EH (cell line): ENCODE measurements at places on chromosomes 1 and 21.

GRCh38 chr1:21590126-21590880 is 78.9 kb downstream of the RAP1GAP start:
- DNase-seq = no peak

GRCh38 chr1:1230656-1231399 is 973 bp downstream of the SDF4 start:
- peak; percentile 80 for DNase-seq

- DNase-seq = no peak
Observed at GRCh38 chr1:68994096-68994495, 497.2 kb upstream of the DEPDC1 start.

DNA sequence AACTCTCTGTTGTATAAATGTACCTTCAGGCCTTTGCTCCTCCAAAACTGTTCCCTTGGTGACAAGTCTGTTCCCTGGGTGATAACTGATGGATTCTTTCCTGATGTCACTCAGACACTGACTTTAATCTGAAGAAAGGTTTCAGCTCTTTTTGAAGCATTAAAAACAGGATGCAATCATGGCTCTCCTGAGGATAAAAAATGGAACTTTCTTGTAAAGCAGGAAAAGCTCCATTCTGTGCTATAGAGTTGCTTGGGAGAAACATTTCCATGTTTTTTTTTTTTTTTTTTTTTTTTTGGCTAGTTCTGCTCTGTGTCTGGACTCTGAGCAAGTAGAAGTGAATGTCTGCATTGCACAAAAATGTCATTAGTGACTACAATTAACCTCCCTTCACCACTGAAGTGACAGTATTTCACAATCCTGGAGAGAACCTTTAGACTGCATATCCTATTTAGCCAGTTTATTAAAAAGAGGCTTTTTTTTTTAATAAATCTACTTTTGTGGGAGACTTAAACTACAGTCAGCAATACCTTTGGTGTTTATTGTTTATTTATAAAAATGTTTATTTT is 101.7 kb upstream of the PRMT6 start:
- DNase-seq = no peak

GRCh38 chr1:104028416-104029035 is 278.8 kb downstream of the AMY1C start:
- no peak for DNase-seq

DNA sequence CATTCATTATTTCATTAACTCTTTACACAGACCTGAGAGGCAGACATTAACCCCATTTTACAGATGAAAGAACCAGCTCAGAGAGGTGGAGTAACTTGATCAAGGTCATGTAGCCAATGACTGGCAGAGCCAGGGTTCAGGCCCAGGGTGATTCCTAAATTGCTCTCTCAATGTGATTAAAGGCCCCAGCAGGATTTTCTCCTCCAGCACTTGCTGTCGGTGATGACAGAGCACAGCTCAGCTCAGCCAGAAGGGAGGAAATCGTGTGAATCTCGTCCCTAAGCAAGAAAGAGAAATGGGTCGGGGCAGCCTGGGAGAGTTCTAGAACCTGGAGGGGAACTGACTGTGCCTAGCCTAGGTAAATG is 19.5 kb upstream of the RNF19B start:
- DNase-seq = no peak

- DNase-seq = peak; percentile 54
Observed at GRCh38 chr1:6523566-6523965, 30.7 kb downstream of the NOL9 start.

DNA sequence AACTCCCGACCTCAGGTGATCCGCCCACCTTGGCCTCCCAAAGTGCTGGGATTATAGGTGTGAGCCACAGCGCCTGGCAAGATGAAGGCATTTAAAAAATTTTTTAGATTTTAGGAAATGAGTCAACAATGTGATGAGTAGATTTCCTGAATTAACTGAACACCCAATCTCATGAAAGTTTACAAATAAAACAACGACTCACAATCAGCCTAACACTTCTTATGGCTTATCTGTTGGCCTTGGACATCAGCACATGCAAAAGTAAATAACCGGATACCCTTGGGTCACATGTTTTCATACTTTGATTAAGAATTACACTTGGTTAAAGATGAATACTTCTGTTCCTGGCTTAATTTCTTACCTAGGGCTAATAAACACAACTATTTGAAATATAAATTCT is 3.0 kb downstream of the GNG12 start:
- DNase-seq = peak; percentile 47

- DNase-seq = no peak
Observed at GRCh38 chr1:38466487-38466886, 393.1 kb downstream of the RRAGC start.

GRCh38 chr1:181104042-181104789 is 15.7 kb downstream of the IER5 start:
- DNase-seq = peak; percentile 40
